ENCODE measurements at places on chromosomes 16 and 17.

GRCh38 chr17:56867948-56868376, 34.0 kb downstream of the DGKE start:
- no peak for DNase-seq

GRCh38 chr17:49292901-49293300, 62.3 kb upstream of the PHOSPHO1 start:
- no peak for DNase-seq

- DNase-seq: no peak
These were observed 4.5 kb downstream of the MINK1 start for GRCh38 chr17:4837471-4838308.

- DNase-seq: no peak
These were observed 49.5 kb downstream of the DNAH2 start for GRCh38 chr17:7767004-7767403.

DNA sequence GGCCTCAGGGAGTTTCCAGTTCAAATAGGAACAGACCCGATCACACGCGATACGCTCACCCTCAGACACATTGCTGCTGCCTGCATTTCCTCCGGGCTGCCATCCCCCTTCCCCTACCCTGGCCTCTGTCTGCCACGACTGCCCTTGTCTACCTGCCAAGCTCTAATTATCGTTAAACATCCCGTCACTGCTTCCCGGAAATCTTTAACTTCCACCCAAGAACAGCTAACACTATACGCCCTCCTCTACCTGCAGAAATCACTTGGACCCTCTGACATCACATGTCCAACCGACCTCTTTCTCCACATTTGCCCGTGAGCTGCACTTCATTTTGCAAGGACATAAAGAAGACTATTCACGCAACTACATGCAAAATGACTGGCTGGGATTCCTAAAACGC, 40.4 kb downstream of the ABAT start:
- DNase-seq: no peak

- DNase-seq: no peak
These were observed 8.7 kb downstream of the ENPP7 start for GRCh38 chr17:79739148-79740062.

- no peak for DNase-seq
These were observed 403.5 kb upstream of the HSBP1 start for GRCh38 chr16:83404261-83404660.

DNA sequence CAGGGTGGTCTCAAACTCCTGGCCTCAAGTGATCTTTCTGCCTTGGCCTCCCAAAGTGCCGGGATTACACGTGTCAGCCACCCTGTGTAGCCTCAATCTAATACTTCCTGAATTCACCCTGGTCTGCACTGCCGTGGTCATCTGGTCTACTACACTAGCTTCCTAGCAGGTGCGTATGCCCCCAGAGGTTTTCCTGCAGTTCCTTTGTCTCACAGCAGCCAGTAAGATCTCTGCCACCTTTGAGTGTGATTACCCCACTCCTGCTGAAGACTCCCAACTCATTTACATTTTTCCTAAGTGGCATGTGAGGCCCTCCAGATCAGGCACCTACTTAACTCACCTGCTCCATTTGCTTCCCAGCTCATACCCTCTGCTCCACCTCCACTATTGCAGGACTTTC, 5.1 kb upstream of the DDX19A start:
- no peak for DNase-seq

All from cortex of kidney (tissue), 1 donor.